ENCODE measurements at places on chromosomes 3 and 15. TPM values are rescaled to one million over a fixed set of nuclear protein-coding genes. Genes with fewer than 3 reads are reported as not detected.

Gene FHIT
- total RNA-seq, result 5.0 TPM

Gene CA12
- total RNA-seq, result 13.3 TPM

Gene CDV3
- 152 TPM for total RNA-seq

Gene SEMA3F
- total RNA-seq, result 15.8 TPM

Gene NSMCE3
- 10.6 TPM for total RNA-seq

Gene TM4SF4
- not detected for total RNA-seq

Gene ANAPC13
- total RNA-seq, result 84.7 TPM

Gene TRPM1
- total RNA-seq, result not detected

Gene HYKK
- 5.8 TPM for total RNA-seq

Gene ZNF774
- 1.2 TPM for total RNA-seq

Gene PRSS50
- 0.54 TPM for total RNA-seq

Gene CTXN2
- not detected for total RNA-seq

Gene GRIP2
- total RNA-seq, result 1.0 TPM

Gene ST6GAL1
- total RNA-seq, result 20.7 TPM

Gene SLC2A2
- total RNA-seq, result not detected

Gene ASB14
- total RNA-seq, result 0.16 TPM

Gene KNL1
- 0.23 TPM for total RNA-seq

Gene BFSP2
- not detected for total RNA-seq

Gene GMNC
- not detected for total RNA-seq

Gene ATP8B4
- total RNA-seq, result 2.0 TPM

Gene ATP13A5
- total RNA-seq, result not detected

Gene FAM3D
- total RNA-seq, result not detected

Gene HYAL1
- 5.3 TPM for total RNA-seq

Gene BNC1
- 0.16 TPM for total RNA-seq

Gene PSTPIP1
- 10.6 TPM for total RNA-seq

Gene ZNF385D
- total RNA-seq, result 9.8 TPM

Gene BUB1B
- 1.1 TPM for total RNA-seq

Gene LMOD3
- total RNA-seq, result 3.5 TPM

Gene CACNA2D3
- total RNA-seq, result 2.3 TPM

Gene TIMP4
- total RNA-seq, result 16.5 TPM

Gene PLAAT1
- total RNA-seq, result not detected

Gene NPAP1
- total RNA-seq, result 0.15 TPM

Gene ADCY5
- 251 TPM for total RNA-seq

Gene DUOXA2
- 0.49 TPM for total RNA-seq

Gene CLRN1
- total RNA-seq, result not detected
